ENCODE measurements at places on chromosomes 4 and X.

GRCh38 chrX:65608026-65608425 lies 59.4 kb upstream of the MSN start:
- H3K27ac ChIP-seq = no peak overlapping the region
- DNase-seq = no peak
- no peaks in the 10 kb centered on the region for H3K27me3 ChIP-seq
- H3K4me1 ChIP-seq = no peaks in the 10 kb centered on the region
- H3K4me3 ChIP-seq = no peak overlapping the region

- no peaks in the 10 kb centered on the region for H3K27me3 ChIP-seq
- no peak overlapping the region for H3K27ac ChIP-seq
- no peaks in the 10 kb centered on the region for H3K4me1 ChIP-seq
- H3K4me3 ChIP-seq = no peak overlapping the region
- H3K36me3 ChIP-seq = no peaks in the 10 kb centered on the region
These were observed 51.5 kb upstream of the BEND2 start for GRCh38 chrX:18272222-18272621.

- no peaks in the 10 kb centered on the region for H3K4me1 ChIP-seq
- no peak overlapping the region for H3K4me3 ChIP-seq
- no peaks in the 10 kb centered on the region for H3K27me3 ChIP-seq
- no peak for DNase-seq
- H3K36me3 ChIP-seq = no peaks in the 10 kb centered on the region
These were observed 537.4 kb upstream of the MAGEB18 start for GRCh38 chrX:25600776-25601175.

GRCh38 chr4:3780347-3781171 lies 14.4 kb downstream of the ADRA2C start:
- no peak overlapping the region for H3K4me3 ChIP-seq
- H3K27ac ChIP-seq = no peak overlapping the region
- no peak for DNase-seq
- no peaks in the 10 kb centered on the region for H3K27me3 ChIP-seq
- H3K36me3 ChIP-seq = no peaks in the 10 kb centered on the region

DNA sequence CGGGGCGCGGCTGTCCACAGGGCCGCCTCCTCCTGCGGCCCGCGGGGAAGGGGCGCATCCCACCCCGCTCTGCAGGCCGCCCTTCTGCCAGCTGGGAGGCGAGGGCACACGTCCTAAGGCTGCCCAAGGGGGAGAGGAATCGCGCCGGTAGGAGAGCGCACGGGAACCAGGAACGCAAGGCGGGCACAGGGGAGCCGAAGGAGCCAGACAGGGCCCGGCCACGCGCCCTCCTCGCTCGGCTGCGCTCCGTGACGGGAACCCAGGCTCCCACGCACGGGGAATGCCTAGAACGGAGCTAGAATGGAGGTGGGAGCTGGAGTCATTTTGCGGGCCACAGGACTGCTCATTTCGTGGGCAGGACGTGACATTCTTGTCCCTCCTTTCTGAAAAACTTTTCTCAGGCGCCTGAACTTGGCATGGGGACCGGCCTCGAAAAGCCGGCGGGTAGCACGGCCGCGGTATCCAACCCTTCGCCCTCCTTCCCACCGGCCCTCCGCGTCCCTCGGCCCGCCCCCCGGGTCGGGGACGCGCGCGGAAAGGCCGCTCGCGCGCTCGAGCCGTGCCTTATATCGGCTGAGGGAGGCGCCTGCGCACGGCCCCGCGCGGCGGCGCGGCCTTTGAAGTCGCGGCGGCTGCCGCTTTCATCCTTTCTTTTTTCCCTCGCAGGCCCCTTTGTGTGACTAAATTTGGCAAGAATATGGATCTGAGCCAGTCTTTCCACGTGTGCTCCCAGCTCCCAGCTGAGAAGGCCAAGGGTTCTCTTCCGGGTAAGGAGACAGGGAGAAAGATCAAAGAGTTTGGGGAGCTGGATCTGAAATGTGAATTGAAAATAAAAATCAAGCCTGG lies 4.2 kb upstream of the LEF1 start:
- peaks cover 63% of the 10 kb centered on the region for H3K27me3 ChIP-seq
- H3K36me3 ChIP-seq = no peaks in the 10 kb centered on the region
- peak overlapping the region; percentile 28 for H3K4me3 ChIP-seq
- peaks cover 2% of the 10 kb centered on the region for H3K4me1 ChIP-seq

DNA sequence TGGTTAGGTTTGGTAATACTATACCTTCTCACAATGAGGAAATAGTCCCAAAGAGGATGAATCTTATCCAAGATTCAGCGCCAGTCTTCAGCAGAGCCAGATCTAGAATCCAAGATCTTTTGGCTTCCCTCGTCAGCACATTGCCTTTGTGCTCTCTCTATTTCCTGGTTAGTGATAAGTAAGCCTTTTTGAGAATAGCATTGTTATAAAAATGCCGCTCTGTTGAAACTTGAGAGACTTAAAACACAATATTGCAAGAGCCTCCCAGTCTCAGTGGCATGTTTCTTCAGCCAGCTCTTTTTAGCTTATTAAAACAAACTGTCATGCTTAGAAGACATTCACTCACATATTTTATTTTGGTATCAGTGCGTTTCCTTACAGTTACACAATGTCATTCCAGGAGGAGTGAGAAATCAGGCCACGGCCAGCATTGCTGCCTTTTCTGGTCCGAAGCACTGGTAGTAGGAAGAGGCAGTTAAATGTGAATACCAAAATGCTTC lies 141.4 kb downstream of the KLHL8 start:
- H3K27me3 ChIP-seq = no peaks in the 10 kb centered on the region
- DNase-seq = no peak
- no peak overlapping the region for H3K27ac ChIP-seq
- peaks cover 3% of the 10 kb centered on the region for H3K4me1 ChIP-seq

- no peaks in the 10 kb centered on the region for H3K27me3 ChIP-seq
- no peaks in the 10 kb centered on the region for H3K4me1 ChIP-seq
- H3K36me3 ChIP-seq = no peaks in the 10 kb centered on the region
- DNase-seq = no peak
- no peak overlapping the region for H3K27ac ChIP-seq
These were observed 131.6 kb upstream of the SCML1 start for GRCh38 chrX:17605676-17606075.

- no peak overlapping the region for H3K4me3 ChIP-seq
- no peak for DNase-seq
- no peaks in the 10 kb centered on the region for H3K36me3 ChIP-seq
- H3K4me1 ChIP-seq = no peaks in the 10 kb centered on the region
- no peaks in the 10 kb centered on the region for H3K27me3 ChIP-seq
- no peak overlapping the region for H3K27ac ChIP-seq
These were observed 260.6 kb upstream of the BOD1L1 start for GRCh38 chr4:13888112-13888511.

- no peaks in the 10 kb centered on the region for H3K36me3 ChIP-seq
- no peak overlapping the region for H3K4me3 ChIP-seq
- DNase-seq = no peak
- H3K27me3 ChIP-seq = no peaks in the 10 kb centered on the region
- no peaks in the 10 kb centered on the region for H3K4me1 ChIP-seq
These were observed 192.9 kb upstream of the RBPJ start for GRCh38 chr4:26127851-26128337.

DNA sequence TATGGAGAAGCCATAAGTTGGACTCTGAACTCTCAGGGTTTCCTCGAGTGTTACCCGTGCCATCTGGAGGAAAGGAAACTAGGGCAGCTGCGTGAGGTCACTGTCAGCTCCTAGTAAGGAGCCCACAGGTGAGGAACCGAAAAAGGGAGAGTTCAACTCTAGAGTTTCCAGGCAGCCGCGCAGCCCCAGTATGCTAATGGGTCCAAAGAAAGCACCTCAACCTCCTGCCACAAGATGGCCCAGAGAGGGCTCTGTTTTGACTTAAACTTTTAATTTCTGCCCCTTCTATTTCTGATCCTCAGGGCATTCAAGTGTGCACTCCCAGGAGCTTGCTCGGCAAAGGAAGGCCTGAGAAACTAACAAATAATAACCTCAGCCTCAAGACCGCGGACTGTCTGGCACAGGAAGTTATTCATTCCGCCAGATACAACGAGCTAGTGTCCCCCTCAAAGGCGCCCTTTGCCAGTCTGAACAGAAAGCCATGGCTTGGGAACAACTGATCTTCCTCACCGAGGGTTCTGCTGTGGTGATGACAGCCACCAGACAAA lies 13.9 kb downstream of the SCARB2 start:
- no peaks in the 10 kb centered on the region for H3K4me1 ChIP-seq
- H3K27me3 ChIP-seq = no peaks in the 10 kb centered on the region
- DNase-seq = no peak
- no peaks in the 10 kb centered on the region for H3K36me3 ChIP-seq

DNA sequence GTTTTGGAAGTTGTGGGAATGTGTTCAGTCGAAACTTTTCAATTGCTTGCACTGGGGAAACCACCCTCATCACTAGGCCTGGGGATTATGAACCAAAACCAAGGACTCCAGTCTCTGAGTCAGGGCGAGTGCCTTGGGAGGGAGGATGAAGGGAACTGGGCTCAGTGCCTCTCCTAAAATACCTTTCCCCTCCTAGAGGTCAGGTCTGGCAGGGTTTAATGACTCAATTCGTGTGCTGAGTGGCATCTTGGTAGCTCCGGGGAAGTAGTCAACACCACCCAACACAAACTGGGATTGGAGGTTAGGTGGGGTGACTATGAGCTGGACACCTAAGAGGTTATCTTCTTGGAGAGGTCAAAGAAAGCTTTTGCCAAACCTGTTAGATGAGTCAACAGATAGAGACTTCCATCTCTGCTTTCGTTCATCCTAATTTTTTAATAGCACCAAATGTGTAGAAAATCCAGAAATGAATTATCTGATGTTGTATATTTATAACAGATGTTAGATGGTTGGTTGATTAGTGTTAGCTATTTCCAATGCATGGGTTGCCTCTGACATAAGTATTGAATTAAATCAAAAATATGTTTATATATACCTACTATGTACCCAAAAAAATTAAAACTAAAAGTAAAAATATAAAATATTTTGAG lies 202.8 kb downstream of the SHROOM3 start:
- peaks cover 7% of the 10 kb centered on the region for H3K4me1 ChIP-seq
- H3K27ac ChIP-seq = no peak overlapping the region
- DNase-seq = no peak
- no peaks in the 10 kb centered on the region for H3K36me3 ChIP-seq

GRCh38 chrX:140434347-140434746 lies 70.5 kb downstream of the SOX3 start:
- no peaks in the 10 kb centered on the region for H3K27me3 ChIP-seq
- no peaks in the 10 kb centered on the region for H3K4me1 ChIP-seq
- H3K27ac ChIP-seq = no peak overlapping the region
- no peak overlapping the region for H3K4me3 ChIP-seq
- H3K36me3 ChIP-seq = no peaks in the 10 kb centered on the region
- DNase-seq = no peak

- DNase-seq = no peak
- peaks cover 10% of the 10 kb centered on the region for H3K4me1 ChIP-seq
- no peaks in the 10 kb centered on the region for H3K36me3 ChIP-seq
- H3K4me3 ChIP-seq = no peak overlapping the region
- no peaks in the 10 kb centered on the region for H3K27me3 ChIP-seq
- H3K27ac ChIP-seq = no peak overlapping the region
These were observed 290.3 kb downstream of the LDB2 start for GRCh38 chr4:16608123-16608522.

DNA sequence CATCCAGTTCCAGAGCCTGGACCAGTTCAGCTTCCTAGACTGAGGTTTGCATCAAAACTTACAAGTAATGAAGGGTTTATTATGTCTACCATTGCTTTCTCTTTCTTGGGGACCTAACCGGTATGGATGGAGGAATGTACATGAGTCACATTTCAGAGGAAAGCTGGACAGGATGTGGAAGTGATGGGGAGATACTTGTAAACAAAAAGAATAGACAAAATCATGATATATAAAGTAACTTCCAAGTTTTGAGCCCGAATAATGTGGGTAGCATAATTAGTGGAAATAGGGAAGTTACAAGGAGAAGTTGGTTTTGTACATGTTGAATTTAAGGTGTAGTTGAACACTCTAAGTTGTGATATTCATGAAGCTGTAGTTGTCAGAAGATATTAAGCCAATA lies 15.0 kb downstream of the FNIP2 start:
- no peaks in the 10 kb centered on the region for H3K36me3 ChIP-seq
- no peak overlapping the region for H3K27ac ChIP-seq
- no peak overlapping the region for H3K4me3 ChIP-seq
- DNase-seq = no peak
- no peaks in the 10 kb centered on the region for H3K27me3 ChIP-seq
- peaks cover 1% of the 10 kb centered on the region for H3K4me1 ChIP-seq

GRCh38 chr4:108210989-108211835 lies 42.5 kb upstream of the LEF1 start:
- H3K27me3 ChIP-seq = no peaks in the 10 kb centered on the region
- no peaks in the 10 kb centered on the region for H3K36me3 ChIP-seq
- no peak overlapping the region for H3K4me3 ChIP-seq
- DNase-seq = no peak
- no peak overlapping the region for H3K27ac ChIP-seq

DNA sequence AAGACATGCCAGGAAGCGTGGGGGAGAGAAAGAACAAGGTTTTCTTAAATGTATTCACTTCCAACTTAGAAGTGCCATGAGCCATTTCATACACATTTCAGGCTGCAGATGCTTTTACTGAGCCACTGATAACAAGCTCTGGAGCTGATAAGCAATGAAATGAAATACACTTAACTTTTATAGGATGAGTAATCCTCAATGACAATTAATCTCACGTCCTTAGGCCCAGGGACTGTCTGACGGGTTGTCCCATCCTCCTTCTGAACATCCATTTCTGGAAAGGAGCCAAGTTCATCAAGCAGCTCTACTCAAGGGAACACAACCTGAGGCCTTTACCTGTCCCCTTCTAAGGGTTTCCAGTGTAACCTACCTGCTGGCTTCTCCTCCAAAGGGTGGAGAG lies 121.2 kb downstream of the PARM1 start:
- H3K4me3 ChIP-seq = no peak overlapping the region
- H3K4me1 ChIP-seq = no peaks in the 10 kb centered on the region
- H3K36me3 ChIP-seq = no peaks in the 10 kb centered on the region
- H3K27me3 ChIP-seq = no peaks in the 10 kb centered on the region
- DNase-seq = no peak

GRCh38 chr4:146273204-146273901 lies 59.0 kb downstream of the REELD1 start:
- no peak overlapping the region for H3K4me3 ChIP-seq
- no peaks in the 10 kb centered on the region for H3K36me3 ChIP-seq
- H3K27ac ChIP-seq = no peak overlapping the region
- H3K4me1 ChIP-seq = no peaks in the 10 kb centered on the region

- no peaks in the 10 kb centered on the region for H3K36me3 ChIP-seq
- H3K27ac ChIP-seq = no peak overlapping the region
- H3K4me1 ChIP-seq = no peaks in the 10 kb centered on the region
- H3K4me3 ChIP-seq = no peak overlapping the region
- DNase-seq = no peak
These were observed 237.2 kb upstream of the ITM2A start for GRCh38 chrX:79604364-79604763.
